Left colon (tissue), 2 donors: ENCODE measurements at places on chromosomes 7 and 10. TPM values are rescaled to one million over a fixed set of nuclear protein-coding genes. Genes with fewer than 3 reads are reported as not detected.
A peak's percentile ranks its signal among the peaks of the same experiment; 100 is the strongest.

DNA sequence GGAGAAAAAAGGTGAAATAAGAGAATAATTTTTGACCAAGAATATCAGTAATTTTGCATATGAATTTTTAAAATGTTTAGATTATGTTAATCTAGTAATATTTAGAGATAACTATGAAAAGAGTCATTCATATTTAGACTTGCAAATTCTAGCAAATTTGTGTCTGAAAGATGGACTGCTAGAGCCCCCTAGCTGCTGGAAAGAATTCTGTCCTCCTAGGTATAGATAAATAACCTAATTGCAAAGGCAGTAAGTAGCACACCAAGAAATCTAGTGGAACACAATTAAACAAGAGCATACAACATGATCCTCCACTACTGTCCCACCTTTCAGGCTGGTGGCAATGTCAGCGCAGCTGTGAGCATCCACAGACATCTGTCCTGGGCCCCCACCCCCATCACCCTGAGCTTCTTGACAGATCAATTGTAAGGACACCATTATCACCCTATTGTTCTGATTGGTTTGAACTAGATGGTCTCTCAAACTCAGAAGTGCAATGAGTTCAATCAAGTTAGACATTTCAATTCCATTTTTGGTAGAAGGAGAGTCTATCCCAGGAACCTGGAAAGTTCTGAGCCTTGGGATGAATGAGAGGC is 15.0 kb upstream of the GFRA1 start:
- DNase-seq, result no peak

Gene LRRC4
- total RNA-seq, result 0.24 TPM

DNA sequence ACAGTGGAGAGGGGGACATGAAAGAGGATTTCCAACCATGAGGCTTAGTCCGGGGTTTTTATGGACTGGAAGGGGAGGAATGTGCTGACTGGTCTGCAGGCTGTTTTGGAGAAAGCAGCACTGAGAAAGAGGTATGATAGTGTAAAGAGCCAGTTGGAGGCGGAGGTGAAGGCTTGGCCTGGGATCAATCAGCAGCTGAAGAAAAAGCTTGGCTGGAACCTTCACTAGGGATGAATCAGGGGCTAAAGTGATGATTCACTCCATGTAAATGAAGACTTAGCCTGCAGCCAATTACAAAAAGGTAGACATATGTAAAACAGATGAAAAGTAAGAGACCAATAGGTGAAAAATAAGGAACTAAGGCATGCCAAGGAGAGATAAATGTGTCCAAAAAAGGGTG is 1382.6 kb downstream of the GATA3 start:
- no peak for DNase-seq

Gene ASNS
- total RNA-seq, result 27.3 TPM

- DNase-seq, result no peak
These were observed 25.2 kb upstream of the SH2B2 start for GRCh38 chr7:102261451-102261850.

DNA sequence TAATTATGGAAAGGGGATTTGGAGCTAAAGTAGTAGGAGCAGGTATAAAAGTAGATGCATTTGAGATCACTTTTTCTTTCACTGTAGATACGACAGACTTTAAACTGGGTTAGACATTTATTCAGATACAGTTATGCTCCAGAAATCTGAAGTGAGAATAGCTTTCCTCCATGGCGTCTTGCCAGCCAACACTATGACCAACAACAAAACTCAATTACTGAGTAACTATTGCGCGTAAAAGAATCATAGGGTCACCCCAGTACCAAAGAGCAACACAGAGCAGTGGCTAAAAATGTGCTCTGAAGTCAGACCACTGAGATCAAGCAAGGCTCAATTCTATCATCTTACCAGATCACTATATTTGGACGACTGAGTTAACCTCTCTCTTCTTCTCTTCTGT is 262.5 kb upstream of the SORCS1 start:
- no peak for DNase-seq

Gene XRCC2
- 1.3 TPM for total RNA-seq

- no peak for DNase-seq
These were observed 849 bp downstream of the LRRN3 start for GRCh38 chr7:111091593-111092358.

- no peak for DNase-seq
These were observed 87.2 kb downstream of the NRF1 start for GRCh38 chr7:129698516-129699418.

GRCh38 chr7:1240517-1241257 is 8.0 kb downstream of the UNCX start:
- DNase-seq, result no peak

DNA sequence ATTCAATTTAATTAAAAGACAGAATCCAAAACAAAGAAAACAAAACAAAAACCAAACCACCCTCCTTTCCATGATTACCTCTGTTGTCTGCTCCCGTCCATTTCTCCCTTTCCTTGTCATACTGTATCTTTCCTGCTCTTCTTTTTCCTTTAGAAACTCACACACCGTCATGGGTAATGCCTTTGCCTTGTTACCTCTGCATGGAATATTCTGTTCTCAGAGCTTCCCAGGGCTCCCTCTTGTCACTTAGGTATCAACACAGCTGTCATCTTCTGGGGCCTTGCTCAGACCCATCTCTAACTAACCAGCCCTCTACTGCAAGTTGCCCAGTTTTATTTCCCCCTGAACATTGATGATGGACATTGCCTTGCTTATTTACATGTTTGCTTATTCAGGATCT is 30.2 kb upstream of the GIMAP8 start:
- DNase-seq, result no peak

DNA sequence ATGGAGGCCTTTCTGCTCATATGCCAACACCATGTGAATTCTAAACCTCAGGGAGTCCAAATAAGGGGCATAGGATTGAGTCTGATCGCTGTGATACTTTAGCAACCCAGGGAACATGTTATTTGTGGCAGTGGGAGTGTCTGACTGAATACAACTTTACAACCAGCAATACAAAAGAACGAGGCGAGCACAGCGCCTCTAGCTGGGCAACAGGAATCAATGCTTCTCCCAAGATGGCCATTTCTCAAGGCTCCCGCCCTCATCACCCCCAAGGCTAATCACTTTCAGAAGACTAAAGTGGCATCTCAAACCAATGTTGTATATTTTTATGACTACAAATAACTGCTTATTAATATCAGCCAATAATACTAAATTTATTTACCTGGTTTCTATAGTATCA is 28.1 kb downstream of the YWHAG start:
- DNase-seq, result no peak

Gene SPDYE9
- total RNA-seq, result not detected

DNA sequence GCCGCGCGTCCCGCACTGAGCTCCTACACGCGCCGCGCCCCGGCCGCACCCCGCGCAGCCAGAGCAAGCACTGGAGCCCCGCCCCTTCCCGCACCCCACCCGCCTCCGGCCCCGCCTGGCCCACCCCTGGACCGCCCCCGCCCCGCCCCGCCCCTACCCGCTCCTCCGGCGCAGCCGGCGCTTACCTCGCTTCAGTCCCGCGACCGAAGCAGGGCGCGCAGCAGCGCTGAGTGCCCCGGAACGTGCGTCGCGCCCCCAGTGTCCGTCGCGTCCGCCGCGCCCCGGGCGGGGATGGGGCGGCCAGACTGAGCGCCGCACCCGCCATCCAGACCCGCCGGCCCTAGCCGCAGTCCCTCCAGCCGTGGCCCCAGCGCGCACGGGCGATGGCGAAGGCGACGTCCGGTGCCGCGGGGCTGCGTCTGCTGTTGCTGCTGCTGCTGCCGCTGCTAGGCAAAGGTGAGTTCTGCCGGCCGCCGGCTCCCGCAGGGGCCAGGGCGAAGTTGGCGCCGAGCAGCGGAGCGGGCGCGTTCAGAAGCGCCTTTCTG is at the start of gene RET:
Gene RET, plus strand, starts transcription at position 194 of the 545 bp plus-strand sequence. Its CDS starts 190 bp downstream, at position 384.
- DNase-seq, result no peak

DNA sequence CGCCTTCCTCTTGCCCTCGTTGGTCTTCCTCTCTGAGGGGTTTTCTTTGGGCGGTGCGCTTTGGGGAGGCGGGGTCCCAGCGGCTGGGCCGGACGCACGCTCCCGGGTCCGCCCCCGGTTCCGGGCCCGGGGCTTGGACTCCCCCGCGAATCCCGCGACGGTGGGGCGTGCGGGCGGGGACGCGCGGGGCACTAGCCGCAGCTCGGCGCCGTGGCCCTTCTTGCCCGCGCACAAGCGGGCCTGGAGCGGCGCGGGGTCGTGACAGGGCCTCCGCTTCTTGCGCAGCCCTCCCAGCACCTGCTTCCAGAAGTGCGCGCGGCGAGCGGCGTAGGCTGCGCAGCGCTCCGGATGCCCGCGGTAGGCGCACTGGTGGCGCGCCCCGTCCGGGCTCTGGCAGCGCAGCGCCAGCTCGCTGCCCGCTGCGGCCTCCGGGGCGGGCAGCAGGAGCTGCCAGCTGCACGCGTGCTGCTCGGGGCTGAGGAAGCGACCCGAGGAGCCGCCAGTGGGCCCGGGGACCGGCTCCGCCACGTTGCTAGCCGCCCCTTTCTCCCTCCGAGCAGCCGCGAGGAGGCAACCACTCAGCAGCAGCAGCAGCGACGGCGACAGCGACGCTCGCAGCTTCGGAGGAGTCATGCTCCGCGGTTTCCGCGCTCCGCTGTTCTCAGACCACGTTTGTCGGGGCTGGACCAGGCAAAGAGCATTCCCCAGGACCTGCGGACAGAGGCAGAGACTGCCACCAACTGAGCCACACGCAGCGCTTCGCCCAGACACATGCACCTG is 759 bp downstream of the FGFBP3 start:
- DNase-seq, result peak; percentile 83

Gene TEX36
- total RNA-seq, result not detected

DNA sequence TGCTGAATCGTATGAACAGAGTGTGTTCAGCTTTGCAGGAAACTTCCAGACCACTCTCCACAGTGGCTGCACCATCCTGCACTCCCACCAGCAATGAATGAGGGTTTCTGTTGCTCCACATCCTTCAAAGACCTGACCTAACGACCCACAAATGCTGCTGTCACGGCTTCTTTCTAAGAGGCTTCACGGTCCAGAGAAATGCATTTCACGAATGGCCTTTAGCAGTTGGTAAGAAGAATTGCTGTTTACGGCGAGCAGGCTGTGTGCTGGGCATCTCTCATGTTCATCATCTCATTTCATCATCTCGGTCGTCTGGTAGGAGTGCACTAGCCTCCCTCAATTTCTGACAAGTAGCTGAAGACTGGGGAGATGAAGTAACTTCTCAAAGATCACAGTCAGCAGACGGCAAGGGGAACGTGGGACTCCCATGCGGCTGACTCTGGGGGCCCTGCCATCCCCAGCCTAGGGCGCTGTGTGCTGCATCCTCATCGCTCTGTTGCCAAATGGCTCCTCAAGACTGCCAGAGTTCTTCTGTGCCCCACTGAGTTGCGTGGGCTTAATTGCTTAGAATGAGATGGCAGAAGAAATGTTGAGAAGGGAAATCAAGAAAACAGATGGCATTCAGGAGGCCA is 72.9 kb downstream of the ADARB2 start:
- DNase-seq, result peak; percentile 0

Gene ZCWPW1
- total RNA-seq, result 1.2 TPM

DNA sequence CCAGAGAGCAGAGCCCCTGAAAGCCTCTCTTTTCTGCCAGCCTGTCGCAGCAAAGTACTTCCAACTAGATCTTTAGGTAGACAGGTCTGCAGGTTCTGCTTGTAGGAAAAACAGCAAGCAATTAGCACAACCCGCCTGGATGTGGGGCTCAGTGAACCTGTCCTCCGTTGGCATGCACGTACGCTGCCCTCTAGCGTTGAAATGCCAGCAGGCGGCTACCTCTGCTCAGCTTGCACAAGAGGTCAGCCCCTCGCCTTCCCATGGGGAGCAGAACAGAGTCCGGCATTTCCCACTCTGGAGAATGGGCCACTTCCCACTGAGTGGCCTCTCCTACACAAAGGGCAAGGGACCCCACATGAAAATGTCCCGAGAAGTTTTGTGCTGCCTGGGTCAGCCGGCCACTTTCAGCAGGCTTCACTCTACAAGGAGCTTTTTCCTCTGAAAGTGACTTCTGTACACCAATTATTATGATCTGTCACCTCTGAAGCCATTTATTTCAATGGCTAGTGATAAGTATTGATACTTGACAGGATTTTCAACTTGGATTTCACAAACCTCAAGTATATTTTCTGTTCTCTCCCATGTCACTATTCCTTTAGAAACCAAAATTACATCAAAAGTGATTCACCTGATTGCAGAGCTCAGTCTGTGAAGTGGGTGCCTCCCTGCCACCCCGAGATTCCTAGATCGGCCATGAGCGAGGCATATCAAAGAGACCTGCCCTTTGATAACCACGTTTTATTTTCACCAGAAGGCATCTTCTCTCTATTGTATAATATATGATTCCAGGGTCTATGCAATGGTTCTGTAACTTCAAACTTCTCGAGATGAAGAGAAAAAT is 56.7 kb downstream of the JCAD start:
- peak; percentile 78 for DNase-seq

DNA sequence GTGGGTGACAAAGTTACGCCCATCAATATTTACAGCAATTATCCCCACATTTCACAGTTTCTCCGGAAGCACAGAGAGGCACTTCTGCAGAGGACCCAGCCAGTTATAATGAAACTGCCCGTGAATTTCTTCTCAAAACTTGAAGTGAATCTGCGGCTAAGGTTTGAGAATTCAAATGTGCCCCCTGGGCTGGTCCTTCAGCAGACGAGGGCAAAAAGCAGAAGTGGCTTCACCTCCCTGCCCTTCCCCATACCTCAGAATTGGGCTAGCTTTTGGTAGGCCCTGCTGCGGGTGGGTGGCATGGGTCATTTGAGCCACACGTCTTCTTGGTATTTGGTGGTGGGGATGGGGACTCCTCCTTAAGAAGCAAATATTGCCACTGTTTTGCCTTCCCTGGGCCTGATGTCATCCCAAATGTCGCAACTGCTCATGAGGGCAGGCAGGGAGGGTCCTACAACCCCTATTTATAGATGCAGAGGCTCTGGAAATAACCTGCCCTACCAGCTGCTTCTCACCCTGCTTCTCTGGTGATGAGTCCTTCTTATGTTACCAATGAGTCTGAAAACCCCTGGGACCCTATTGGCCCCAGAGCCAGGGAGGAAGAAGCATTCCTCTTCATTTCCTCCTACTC is 16.6 kb upstream of the WDFY4 start:
- no peak for DNase-seq
